ENCODE measurements at places on chromosomes 3 and 15.
A peak's percentile ranks its signal among the peaks of the same experiment; 100 is the strongest.

DNA sequence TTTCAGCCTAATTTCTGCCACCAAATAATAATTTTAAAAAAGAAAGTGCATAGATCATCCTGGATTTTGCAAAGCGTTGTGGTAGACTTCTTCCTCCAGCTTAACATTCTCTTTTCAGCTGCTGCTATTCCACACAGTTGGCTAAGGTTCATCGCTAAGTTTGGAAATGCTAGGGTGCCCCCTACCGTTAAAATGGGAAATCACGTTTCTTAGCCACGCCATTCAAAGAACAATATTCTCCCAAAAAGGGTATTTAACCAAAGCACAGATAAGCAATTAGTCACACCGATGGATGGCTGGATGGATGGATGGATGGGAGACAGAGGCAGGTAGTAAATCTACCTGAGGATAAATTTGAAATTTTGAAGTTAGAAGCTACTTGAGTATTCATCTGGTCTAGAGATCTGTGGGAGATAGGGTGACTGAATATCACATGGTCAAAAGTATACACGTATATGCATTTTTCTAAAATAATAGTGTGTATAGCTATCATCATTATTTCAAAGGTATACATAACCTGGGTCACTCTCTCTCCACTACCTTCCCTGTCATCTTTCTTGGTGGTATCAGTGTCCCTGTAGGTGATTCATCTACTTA, 67.2 kb downstream of the EFHB start:
- no peak for DNase-seq

- no peak for DNase-seq
These were observed 17.1 kb downstream of the GBE1 start for GRCh38 chr3:81744366-81744765.

GRCh38 chr3:194485468-194485880, 1.3 kb downstream of the ATP13A3 start:
- DNase-seq: no peak

DNA sequence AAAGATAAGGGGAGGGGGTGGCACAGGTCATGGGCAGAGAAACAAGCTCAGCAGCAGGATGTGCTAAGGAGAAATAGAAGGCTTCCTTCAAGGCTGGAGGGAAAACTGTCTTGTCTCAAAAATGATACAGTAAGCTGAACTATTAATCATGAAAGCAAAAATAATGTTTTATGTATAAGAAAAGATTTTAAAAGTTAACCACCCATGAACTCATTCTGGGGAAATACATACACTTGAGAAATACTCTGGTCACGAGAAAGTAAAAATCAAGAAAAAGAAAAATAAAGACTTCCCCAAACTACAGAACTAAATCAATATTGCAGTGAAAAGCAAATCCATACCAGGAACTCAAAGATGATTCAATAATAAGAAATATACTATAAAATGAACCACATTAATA, 80.7 kb downstream of the KLF13 start:
- DNase-seq: no peak

GRCh38 chr3:106332884-106333283, 464.1 kb upstream of the CBLB start:
- no peak for DNase-seq

DNA sequence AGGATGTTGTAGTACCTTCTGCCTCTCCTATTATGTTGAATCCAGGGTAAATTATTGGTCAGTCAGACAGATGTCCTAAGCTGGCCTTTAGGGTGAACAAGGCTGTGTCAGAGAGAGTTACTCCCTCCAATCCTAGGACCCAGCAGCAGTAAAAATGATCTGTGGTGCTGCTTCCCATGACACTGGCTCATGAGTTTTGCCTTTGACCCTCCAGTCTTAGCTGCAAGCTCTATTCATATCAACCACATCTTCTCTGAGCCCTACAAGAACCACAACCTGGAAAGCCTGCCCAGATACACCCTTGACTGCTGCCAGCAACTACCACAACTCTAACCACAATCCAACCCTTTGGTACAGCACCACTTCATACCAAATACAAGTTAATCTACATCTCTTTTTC, 27.2 kb upstream of the PHLDB2 start:
- DNase-seq: no peak

GRCh38 chr3:153958635-153959595, 162.3 kb upstream of the ARHGEF26 start:
- no peak for DNase-seq

DNA sequence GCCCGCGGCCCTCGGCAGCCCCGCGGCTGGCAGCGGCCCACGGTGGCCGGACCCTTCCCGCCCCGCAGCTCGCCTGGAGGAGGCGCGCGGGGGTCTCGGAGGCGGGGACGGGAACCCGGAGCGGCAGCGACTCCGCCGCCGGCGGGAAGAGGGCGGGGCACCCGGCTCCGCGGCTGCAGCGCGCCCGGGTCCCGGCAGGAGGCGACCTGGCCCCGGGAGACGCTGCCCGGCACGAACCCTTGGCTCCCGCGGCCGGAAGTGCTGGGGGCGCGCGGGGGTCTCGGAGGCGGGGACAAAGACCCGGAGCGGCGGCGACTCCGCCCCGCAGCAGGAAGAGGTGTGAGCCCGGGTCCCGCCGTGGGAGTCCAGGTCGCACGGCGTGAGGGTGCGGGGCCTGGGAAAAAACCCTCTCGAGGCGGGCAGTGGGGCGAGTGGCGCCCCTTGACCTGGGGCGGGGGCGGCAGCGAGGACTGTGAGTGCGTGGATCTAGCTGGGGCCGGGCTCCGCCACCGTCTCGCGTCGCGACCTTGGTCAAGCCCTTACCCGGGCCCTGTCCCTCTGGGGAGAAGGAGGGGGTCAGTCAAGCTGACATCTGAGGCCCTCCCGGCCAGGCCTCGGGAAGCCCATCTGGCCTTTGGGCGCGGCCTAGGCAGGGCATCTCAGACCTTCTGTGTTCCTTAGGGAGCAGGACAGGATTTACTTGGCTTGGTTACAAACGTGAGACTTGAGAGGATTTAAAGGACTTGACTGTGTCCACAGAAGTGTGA, at the start of gene CIB2:
TSS of gene CIB2 (minus strand) at position 151 of the 767 bp plus-strand sequence. CDS start 230 bp downstream, outside the sequence.
- peak; percentile 88 for DNase-seq

DNA sequence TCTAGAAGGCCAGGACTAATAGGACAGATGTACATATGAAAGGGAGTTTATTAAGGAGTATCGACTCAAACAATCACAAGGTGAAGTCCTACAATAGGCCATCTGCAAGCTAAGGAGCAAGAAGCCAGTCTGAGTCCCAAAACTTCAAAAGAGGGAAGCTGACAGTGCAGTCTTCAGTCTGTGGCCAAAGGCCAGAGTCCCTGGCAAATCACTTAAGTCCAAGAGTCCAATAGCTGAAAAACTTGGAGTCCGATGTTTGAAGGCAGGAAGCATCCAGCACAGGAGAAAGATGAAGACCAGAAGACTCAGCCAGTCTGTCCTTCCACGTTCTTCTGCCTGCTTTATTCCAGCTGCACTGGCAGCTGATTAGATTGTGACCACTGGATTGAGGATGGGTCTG, 11.1 kb upstream of the CELF6 start:
- DNase-seq: no peak

- DNase-seq: no peak
These were observed 656.3 kb upstream of the TGFBR2 start for GRCh38 chr3:29949940-29950616.

- DNase-seq: no peak
These were observed 351.0 kb downstream of the MCTP2 start for GRCh38 chr15:94582368-94582767.

DNA sequence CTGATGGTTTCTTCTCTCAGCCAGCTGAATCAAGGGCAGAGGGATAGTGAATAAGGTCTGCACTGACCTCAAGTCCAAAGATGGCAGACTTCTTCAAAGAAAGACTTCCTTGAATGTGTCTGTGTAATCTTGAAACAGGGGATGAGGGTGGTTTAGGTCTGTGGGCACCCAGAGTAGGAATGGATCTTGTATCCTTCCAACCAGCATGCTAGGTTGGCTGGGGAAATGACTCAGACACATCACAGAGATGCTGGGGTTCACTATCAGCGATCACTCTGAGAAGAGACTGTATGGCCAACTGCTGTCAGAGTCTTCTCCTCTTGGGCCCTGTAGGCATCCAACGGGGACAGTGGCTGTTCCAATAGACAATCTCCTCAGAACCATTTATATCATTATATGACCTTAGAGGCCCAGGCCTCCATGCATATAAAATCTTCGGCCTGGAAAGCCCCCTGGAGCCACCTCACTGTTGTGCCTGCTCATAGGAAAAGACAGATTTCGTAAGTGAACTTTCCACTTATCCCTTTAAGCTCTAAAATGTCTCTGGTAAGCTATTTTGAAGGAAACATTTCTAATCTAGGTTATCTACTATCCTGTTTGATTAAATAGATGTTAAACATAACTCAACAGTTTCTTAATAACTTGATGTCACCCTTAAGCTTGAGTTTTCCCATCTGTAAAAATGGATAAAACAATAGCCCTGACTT, 58.5 kb downstream of the TIPARP start:
- DNase-seq: no peak

DNA sequence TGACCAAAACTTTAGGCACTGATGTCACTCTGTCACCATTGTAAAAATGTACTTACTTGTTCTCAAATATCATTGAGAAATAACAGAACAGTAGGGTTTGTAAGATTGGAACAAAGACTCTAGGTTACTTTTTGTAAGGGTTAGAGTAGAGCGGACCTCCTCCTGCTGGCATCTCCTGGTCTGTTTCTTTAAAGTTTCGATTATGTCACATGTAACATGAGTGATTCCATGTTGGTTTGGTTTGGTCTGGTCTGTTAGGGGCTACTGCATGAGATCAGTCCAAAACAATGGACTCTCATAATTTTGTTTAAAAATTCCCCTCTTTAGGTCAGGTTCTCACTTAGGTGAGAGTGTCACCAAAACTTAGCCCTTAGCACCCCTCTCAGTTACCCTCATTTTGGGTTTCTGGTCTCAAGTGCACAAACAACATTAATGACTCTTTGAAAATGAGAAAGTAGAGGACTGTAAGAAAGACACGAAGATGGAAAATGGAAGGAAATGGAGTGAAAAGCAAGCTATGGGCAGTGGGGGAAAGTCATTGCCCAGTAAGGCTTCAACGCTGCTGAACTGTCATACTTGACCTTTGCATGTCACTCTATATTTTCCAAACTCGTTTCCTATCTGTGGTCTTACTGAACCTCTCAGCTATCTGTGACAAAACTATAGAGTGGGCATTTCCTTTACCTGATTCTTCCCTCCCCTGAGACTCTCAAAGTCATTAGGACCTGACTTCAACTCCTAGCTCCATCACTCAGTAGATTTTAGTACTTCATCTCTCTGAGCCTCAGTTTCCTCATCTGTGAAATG, 52.7 kb downstream of the LDHAL6B start:
- DNase-seq: no peak

DNA sequence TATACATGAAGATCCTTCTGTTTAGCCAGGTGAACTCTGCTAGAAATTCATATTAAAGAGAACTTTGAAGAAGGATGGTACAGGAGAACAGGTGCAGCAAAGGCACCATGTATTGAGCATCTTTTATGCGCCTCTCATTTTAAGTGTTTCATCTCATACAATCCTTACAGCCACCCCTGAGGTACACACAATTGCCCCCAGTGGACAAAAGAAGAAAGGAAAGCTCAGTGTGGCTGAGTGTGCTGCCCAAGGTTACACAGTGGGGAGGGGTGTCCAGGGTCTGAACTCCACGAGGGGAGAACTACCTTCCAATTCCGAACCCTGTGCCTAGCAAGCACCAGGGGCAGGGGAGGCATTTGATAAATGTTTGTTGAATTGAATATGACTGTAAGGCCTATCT, 98.6 kb downstream of the MECOM start:
- DNase-seq: no peak

DNA sequence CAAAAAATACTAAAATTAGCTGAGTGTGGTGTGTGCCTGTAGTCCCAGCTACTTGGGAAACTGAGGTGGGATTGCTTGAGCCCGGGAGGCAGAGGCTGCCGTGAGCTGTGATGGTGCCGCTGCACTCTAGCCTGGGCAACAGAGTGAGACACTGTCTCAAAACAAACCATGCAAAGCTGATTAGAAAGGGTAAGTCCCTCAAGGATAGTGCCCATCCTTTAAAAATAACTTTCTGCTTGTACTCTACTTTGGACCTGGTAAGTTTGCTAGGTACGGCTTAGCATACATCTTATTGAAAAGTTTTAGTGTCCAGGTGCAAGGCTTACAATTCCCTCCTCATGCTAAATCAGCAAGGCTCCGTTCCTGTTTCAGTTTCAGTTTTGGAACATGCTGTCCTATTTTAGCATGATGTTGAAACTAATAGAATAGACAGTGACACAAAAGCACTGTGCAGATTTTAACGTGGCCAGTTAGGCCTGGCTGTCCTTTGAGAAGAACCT, 21.4 kb downstream of the FEM1B start:
- DNase-seq: no peak

DNA sequence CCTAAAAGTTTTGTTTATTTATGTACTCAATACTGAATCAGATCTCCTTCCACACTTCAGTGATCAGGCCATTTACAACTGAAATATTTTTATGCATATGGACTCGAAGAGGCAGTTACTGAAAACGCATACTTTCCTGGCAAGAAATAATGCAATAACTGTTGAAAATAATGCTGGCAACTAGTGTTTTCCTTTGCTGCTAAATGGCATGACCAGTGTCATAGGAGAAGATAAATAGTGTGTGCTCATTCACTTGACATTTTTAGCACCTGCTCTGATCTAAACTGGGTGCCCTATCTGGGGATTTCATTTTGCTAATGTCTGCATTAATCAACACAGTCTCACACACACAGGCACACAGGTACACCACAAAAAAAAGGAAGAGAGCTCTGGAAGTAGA, 695.2 kb downstream of the TUSC7 start:
- no peak for DNase-seq

- no peak for DNase-seq
These were observed 634.0 kb downstream of the OTOL1 start for GRCh38 chr3:162130582-162130981.

GRCh38 chr3:142975316-142975995, 12.0 kb upstream of the PAQR9 start:
- DNase-seq: no peak

DNA sequence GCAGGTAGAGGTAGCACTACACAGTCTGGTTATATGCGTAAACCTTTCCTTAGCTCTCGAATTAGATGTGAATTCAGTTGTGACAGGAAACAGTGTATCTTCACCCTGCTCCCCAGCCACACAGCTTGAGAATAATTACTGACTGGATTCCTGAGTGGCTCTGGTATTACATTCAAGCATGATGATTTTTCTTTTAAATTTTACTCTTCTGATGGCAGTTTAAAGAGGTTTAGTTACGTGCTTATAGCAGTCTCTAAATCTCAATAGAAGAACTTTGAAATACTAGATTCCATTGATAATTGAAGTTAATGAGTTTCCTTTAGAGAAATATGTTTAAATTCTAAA, 98.8 kb downstream of the FNDC3B start:
- DNase-seq: no peak

- DNase-seq: no peak
These were observed 25.0 kb downstream of the SRGAP3 start for GRCh38 chr3:9224490-9224889.

All from left ventricle myocardium superior (tissue), 1 donor.